ENCODE measurements at places on chromosomes 5 and 9.

DNA sequence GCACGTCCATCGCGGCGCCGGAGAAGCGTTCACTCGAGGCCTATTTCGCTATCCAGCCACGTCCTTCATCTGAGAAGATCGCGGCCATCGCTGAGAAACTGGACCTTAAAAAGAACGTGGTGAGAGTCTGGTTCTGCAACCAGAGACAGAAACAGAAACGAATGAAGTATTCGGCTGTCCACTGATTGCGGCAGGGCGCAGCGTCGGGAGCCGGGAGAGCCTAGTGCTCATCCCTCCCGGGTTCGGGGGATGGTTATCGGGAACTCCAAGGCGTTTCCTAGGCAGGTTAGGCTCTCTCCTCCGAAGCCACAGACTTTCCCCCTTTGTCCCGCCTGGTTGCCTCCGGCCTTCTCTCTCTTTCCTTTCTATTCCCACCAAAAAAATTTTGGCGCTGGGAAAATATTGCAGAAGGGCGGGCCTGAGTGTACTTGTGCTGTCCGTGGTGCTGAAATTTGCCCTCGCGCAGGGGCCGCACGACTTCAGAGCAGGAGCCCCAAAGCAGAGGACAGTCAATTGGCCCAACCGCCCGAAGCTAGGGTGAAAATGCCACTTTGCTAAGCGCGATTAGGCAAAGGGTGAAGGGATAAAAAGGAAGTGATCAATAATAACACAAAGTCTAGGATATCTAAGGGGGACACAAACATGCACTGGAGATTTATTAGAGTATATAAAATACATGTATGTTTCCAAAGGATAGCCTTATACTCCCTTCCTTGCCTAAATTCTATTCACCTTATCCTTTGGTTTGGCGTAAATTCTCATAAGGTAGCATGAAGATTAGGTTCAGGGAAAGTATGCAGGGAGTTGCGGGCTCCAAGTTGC lies 1.8 kb downstream of the POU4F3 start:
- DNase-seq: no peak

DNA sequence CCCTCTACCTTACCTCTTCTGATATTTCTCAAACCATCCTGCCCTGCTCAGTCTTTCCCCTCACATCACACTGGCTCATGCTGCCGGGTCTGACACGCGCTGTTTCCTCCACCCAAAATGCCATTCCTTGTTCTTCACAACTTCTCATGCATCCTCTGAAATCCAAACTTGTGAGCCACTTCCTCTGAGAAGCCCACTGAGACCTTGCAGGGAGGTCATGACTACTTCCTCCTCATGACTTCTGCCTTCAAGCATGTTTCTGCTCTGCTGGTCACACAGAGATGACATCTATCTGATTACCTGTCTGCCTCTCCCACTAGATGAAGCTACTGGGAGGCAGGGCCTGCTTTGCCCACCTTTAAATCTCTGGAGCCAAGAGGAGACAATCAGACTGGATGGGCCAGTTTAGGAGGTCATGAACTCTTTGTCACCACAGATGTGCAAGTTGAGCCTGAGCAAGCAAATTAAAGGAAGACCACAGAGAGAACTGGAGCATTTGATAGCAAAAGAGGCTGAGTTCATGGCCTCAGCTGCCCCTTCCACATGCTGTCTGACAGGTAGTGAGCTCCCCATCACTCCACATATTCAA lies 119.8 kb upstream of the TBC1D2 start:
- DNase-seq: no peak

- DNase-seq: no peak
Observed at GRCh38 chr9:113674436-113674835, 201.7 kb upstream of the ZNF618 start.

- DNase-seq: no peak
Observed at GRCh38 chr9:70136632-70137031, 93.0 kb downstream of the MAMDC2 start.

GRCh38 chr9:77455312-77455927 lies 192.7 kb downstream of the GNA14 start:
- no peak for DNase-seq

GRCh38 chr9:98706651-98707165 lies 2.0 kb downstream of the GABBR2 start:
- DNase-seq: no peak

DNA sequence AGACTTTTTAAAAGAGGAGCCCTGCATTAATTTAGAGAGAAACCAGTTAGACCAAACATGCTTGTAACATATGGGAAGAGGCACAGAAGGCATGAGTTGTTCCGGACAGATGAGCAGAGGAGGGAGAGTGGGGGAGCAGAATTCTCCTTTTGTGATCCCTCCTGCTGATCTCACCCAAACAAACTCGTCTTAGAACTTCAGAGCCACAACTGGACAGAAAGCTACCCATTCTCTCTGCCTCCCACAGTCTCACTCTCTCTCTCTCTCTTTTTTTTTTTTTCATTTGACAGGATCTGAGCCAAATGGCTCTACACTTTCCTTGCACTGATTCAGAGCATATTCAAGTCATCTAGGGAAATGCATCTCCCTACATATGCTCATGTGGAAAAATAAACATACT lies 196.0 kb upstream of the PAPPA start:
- no peak for DNase-seq

GRCh38 chr9:135512904-135513303 lies 8.3 kb upstream of the LCN1 start:
- peak; percentile 18 for DNase-seq

DNA sequence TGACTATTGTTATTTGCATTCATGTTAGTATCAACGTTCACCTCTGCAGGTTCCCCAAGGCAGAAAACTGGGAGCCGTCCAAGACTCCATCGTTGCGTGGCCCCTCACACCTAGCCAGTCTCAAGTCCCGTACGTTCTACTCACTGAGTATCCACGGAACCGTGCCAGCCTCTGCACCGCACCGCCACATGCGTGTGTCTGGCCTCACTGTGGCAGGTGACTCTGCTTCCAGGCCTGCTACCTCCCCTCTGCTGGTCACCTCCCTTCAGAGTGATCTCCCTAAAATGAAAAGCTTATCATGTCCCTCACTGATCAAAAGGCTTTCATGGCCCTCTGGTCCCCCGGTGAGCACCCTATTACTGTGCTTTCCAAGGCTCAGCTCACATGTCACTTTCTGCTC lies 108.1 kb downstream of the GABBR2 start:
- DNase-seq: no peak

GRCh38 chr9:93898502-93899426 lies 56.4 kb downstream of the BARX1 start:
- peak; percentile 30 for DNase-seq

- DNase-seq: peak; percentile 7
Observed at GRCh38 chr5:179268966-179269693, 76.1 kb downstream of the ADAMTS2 start.

DNA sequence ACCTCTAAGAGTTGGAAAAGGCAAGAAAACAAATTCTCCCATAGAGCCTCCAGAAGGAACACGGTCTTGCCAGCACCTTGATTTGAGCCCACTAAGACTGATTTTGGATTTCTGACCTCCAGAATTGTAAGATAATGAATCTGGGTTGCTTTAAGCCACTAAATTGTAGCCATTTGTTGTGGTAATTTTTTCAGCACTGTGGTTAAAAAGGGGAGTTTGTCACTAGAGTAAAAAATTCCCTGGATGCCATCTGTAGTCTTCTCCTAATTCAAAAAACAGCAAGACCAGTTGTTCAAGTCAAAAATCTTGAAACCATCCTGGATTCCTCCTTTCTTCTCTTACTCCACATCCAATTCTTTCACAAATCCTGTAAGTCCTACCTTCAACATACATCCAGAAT lies 39.6 kb downstream of the NRG2 start:
- DNase-seq: no peak

- no peak for DNase-seq
Observed at GRCh38 chr5:39376293-39376714, 12.0 kb upstream of the C9 start.

GRCh38 chr5:1987471-1987870 lies 104.7 kb upstream of the IRX4 start:
- no peak for DNase-seq

DNA sequence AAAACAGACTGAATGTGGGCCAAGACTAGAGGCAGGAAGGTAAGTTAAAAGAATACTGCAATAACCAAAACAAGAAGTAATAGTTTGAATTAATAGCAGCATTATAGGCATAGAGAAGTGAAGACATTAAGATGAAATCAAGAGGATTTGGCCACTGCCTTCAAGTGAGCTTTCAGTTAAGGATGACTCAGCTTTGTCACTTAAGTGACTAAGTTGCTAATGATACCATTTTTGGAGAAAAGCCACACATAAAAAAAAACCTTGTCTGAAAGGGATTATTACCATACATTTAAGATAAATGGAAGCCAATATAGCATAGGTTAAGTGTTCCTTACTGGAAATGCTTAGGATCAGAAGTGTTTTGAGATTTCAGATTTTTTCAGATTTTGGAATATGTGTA lies 57.0 kb downstream of the ECPAS start:
- no peak for DNase-seq

DNA sequence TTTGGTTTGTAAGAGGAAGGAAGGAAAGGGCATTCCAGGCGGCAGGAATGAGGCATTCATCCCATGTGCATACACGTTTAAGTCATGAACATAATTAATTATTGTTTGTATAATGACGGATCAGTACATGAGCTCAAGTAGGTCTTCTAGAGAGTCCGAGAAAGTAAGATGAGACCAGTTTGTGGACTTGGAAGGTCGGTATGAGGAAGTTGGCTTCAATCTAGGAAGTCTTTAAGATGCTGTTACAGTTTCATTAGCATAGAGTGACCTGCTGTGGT lies 2.1 kb downstream of the GTF3C4 start:
- no peak for DNase-seq

GRCh38 chr9:138102246-138103051 lies 224.9 kb downstream of the CACNA1B start:
- DNase-seq: no peak

- no peak for DNase-seq
Observed at GRCh38 chr9:108048406-108049025, 558.9 kb upstream of the KLF4 start.

DNA sequence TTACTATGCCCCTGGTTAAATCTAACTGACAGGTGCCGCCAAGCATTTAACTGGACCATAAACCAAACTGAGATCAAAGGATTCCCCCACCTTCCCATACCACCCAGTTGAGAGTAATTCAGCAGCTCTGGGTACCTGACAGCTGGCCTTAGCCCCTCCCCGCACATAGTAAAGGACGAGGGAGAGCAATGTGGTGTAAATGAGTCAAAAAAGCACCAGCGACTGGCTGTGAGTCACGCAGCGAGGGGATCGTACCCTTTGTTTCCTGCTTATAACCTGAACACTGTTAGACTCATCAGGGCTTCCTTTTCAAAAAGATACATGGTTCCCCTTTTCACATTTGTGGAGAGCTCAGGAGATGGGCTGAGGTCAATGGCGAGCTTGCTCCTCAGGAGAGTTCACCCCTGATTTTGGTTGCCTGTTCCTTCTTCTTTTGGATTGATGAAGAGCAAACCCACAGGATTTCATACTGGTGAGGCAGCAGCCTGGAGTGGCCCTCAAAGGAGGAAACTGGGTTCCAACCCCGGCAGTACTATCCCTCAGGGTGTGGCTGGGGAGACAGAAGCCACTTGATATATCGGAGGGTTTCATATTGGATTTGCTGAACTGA lies 71.5 kb downstream of the ANKRD33B start:
- peak; percentile 67 for DNase-seq

DNA sequence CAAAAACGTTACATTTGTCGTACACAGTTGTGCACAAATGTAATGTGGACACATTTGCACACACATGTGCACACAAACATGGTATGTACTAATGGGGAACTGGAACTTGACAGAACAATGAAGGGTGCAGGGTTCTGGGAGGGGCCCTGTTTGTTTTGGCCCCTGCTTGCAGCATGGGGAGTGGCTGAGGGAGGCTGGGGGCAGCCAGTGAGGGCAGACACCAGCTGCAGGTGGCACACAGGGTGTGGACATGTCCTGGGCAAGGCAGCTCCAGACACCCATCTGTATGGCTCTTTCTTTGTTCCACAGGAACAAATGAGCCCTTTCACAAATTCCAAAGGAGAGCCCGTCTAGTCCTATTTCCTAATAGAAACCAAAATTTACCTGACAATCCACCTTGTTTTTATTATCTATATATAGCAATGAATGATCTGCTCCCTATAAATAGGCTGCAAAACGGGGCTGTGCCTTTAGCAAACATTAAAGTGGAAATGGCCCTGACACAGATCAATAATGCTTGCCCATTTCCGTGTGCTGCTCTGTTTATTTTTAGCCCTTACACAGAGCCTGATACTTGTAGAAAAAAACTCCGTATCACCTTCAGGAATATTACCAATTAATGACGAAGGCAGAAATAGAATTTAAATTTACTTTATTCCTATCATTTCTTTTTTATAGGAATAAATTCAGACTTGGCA lies 26.4 kb downstream of the MARCHF3 start:
- DNase-seq: no peak

DNA sequence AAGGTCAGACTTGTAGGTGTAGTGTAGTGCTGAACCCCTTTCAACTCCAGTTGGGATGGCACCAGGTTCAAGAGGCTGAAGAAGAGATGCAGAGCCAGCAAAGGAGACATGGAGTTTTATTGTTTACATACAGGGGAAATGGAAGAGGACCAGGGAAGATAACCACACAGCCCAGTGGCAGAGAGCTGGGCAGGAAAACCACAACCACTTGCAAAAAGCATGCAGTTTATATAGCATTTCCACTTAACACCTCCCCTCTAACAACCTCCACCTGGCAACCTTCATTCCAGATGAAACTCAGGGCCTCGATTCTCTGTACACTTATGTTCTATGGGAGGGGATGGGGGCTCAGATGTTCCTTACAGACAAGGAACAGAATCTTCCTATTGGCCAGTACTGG lies 56.9 kb downstream of the SNX24 start:
- DNase-seq: no peak

GRCh38 chr9:92324889-92325268 lies 271 bp downstream of the NOL8 start:
- DNase-seq: peak; percentile 67

DNA sequence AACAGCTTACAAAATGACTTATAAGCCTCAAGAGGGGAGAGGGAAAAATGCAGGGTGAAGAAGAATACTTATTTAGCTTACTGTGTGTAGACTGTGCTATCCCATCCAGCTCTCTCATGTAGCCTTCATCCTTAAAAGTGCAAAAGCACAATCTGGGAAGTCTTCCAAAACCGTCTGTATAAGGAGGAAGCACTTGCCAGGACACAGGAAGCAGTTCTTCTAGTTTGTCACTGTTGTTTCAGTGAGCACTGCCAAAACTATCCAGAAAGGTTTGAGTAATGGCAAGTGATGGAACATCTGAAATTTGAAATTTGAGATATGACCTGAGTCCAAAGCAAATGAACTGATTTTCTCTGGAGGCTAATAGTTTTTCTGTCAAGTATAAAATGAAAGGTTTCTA lies 140.8 kb upstream of the ISL1 start:
- no peak for DNase-seq

DNA sequence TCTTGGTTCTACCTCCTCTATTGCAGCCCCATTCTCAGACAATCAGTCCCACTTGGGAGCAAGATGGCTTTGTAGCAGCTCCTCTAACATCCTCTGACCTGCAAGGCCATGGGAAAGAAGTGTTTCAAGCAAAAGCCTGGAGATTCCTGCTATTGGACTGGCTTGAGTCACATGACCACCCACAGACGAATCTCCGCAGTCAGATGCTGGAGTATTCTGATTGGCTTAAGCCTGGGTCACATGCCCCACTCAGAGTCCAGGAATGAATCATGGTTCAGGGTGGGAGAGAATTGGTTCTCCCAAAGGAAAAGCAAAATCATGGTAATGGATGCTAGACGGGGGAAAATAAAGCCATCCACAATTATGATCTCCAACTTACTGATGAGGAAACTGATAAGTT lies 22.6 kb upstream of the LMX1B start:
- no peak for DNase-seq
